ENCODE measurements at places on chromosomes 4 and X.

DNA sequence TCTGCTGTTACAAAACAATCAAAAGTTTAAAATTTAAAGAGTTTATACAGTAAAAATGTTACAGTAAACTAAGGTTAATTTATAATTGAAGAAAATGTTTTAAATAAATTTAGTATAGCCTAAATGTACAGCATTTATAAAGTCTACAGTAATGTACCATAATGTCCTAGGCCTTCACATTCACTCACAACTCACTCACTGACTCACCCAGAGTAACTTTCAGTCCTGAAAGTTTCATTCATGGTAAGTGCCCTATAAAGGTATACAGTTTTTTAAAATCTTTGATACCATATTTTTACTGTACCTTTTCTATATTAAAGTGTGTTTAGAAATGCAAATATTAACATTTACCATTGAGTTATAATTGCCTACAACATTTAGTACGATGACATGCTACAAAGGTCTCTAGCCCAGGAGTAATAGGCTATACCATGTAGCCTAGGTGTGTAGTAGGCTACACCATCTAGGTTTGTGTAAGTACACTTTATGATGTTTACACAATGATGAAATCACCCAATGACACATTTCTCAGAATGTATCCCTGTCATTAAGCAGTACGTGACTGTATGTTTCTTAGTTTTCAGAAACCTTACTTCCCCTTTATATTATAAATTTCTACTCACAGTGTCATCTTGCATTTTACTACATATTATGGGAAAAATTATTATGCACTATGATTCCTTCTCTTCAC lies 320.8 kb downstream of the ADAM29 start:
- no peak for DNase-seq

DNA sequence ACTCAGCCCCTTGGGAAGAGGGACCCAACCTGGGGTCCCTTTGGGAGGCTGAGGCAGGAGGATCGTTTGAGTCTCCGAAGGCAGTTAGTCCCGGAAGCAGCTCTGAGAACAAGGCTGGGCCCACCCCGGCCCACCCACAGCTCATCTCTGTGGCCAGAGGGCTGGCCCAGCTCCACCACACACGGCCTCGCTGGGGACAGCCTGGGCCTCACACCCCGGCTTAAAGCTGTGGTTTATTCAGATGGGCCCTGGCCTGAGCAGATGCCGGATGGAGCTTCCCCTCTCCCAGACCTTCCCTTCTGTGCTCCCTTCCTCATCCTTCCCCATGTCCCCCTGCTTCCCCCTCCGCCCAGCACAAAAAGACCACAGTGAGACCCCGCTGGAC lies 54.4 kb downstream of the FAM53A start:
- DNase-seq, result no peak

DNA sequence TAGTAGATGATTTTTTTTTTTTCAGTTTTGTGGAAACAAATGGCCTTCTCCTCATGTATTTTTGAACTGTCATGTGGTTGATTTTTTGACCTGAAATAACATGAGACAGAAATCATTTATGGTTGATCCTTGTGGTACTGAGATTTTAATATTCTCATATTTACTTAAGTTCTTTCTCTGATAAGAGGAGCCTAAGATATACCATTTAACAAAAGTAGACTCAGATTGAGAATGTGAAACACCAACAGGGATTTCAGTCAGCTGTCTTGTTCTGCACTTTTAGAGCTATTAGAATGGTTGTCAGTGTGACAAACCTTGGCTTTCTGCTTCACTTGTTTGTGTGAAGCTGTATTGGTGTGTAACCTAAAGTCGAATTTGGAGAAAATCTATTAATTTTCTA lies 575.7 kb downstream of the SPOCK3 start:
- DNase-seq, result no peak

DNA sequence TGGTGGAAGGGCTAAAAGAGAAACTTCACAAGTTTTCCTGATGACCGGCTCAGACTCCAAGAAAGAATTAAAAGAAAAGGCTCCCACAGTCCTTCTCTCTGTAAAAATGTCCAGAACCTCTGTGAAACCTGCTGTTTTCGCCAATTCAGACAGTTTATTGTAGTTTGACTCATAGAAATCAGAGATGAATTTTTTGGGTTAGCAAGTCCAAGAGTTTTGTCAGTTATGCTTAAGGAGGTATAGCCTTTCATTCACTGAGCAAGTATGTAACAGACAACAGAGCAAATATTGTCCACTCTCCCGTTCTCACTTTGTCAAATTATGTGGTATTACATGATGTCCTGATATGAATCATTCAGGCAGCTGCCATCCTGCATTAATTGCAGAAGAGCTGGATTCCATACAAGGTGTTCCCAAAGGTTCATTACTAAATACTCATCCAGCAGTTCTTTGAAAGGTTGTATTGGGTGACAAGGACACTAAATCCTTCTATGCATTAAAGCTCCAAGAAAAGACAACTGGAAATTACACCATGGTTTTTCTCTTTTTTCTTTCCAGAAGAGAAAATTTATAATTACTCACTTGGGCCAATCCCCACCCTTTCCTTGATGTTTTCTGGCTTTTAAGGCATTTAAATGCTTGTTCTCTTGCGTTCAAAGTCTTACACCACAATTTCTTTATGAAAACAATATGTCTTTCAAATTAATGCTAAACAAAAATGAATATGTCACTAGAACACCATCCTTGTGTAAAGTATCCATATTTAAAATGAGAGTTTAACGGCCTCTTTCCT lies 30.0 kb upstream of the PLAC1 start:
- DNase-seq, result no peak

DNA sequence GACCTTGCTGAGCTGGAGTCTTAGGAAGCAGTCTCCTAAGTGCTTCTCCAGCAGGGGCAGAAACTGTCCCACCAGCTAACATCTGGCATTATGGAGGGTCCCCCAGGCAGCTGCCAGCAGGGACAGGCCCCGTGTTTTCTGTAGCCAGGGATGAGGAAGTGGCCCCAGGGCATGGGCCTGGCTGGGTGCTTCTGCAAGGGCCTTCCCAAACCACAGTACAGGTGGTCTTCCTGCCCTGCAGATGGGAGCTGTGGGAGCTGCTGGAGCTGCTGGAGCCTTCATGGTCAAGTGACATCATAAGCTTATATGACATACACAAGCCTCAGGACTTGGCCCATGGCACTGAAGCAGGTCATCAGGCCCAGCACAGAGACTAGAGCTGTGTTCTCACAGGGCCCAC lies 5.0 kb upstream of the MSANTD1 start:
- DNase-seq, result no peak
